ENCODE measurements at places on chromosomes 4 and X.

GRCh38 chrX:6227453-6227835, 1.2 kb downstream of the NLGN4X start:
- DNase-seq, result no peak

- DNase-seq, result no peak
These were observed 131.6 kb upstream of the TENM3 start for GRCh38 chr4:182111586-182111985.

GRCh38 chr4:2915789-2916188, 47.4 kb downstream of the NOP14 start:
- DNase-seq, result no peak

GRCh38 chr4:3287271-3287971, 5.4 kb upstream of the RGS12 start:
- DNase-seq, result no peak

DNA sequence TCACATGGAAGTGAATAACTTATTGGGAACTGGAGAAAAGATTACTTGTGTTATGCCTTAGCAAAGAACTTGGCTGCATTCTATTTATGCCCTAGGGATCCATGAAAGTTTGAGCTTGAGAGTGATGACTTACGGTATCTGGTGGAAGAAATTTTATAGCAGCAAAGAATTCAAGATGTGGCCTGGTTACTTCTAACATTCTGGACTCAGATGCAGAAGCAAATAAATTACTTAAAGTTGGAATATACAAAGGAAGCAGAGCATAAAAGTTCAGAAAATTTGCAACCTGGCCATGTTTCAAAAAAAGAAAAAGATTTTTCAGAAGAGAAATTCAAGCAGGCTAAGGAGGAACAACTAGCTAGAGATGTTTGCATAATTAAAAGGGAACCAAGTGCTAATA, 252.3 kb upstream of the WDFY3 start:
- DNase-seq, result no peak

GRCh38 chr4:47031011-47031678, at the start of gene GABRB1:
GABRB1 (plus strand) TSS chr4:47031567.
- DNase-seq, result no peak

DNA sequence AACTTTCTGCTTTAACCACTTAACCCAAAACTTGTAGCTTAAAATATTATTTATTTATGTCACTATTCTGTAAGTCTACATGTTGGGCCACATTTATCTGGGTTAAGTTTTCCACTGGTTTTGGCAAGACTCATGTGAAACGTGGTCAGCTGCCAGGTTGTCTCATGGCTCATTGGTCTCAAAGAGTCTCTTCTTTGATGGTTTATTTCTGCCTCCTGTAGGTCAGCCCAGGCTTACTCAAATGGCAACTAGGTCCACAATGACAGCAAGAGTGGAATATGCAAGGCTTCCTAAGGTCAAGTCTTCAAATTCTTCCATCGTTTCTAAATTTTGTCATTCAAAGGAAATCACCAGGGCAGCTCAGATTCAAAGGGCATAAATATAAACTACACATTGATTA, 828.7 kb downstream of the PCDH7 start:
- no peak for DNase-seq

DNA sequence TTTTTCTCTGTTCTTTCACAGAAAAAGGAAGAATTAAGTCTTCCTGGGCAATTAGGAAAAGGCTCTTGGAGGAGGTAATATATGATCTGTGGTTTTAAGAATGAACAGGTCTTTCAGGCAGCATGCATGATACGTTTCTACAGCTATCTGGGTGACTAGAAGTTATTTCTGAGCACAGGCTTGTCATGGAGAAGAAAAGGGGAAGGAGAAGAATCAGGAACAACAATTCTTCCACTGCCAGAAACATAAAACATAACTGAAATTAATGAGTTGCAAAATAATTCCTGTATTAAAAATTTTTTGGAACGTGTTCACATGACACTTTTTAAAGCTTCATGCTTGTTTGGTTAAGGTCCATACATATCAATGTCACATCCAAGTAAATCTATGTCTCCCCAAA, 17.7 kb upstream of the STIM2 start:
- DNase-seq, result no peak

- DNase-seq, result no peak
These were observed 81.5 kb downstream of the QRFPR start for GRCh38 chr4:121299367-121299766.

DNA sequence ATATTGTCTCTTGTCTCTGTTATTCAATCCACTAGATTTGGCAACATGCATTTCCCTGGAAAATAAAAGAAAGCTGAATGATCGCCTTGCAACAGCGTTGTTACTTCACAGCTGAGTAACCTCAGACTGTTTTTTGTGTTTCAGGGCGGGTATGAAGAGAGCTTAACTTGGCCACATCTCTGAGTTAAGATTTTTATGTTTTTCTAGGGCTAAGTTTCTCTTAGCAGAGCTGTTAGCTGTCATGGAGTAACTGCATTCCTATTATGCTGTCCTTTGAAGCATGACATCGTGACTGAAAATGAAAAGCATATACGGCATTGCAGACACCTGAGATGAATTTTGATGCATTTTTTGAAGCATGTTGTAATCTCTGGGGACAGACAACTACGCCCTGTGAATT, 1798.9 kb downstream of the PCDH7 start:
- DNase-seq, result no peak

DNA sequence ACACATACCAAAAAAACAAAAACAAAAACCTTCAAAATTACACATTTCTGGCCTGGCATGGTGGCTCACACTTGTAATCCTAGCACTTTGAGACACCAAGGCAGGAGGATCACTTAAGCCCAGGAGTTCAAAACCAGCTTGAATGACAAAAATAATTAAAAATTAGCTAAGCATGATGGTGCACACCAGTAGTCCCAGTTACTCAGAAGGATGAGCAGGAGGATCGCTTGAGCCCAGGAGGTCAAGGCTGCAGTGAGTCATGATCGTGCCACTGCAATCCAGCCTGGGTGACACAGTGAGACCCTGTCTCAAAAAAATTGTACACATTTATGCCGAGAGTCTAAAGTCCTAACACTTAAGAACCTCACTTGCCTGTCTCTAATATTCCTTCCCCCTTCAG, 18.3 kb downstream of the SLC39A8 start:
- no peak for DNase-seq

DNA sequence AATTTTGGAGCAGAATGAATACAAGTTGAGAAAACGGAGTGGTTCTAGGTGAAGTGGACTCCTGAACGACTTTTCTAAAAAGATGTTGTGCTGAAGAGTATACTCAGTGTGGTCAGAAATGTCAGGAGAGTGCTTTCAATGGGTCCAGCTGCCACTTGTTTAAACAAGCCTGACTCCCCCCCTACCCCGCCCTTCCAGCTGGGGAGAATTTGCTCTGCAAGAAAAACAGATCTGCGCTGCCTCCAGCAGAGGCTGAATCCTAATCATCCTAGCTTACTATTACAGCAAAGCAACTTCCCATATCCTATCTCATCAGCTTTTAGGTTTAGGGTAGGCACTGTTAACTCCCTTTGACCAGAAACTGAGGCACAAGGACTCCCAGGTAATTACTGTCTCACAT, 1.9 kb downstream of the MAP3K15 start:
- DNase-seq, result no peak

- DNase-seq, result no peak
These were observed 142.8 kb downstream of the PJA1 start for GRCh38 chrX:69022430-69022829.

DNA sequence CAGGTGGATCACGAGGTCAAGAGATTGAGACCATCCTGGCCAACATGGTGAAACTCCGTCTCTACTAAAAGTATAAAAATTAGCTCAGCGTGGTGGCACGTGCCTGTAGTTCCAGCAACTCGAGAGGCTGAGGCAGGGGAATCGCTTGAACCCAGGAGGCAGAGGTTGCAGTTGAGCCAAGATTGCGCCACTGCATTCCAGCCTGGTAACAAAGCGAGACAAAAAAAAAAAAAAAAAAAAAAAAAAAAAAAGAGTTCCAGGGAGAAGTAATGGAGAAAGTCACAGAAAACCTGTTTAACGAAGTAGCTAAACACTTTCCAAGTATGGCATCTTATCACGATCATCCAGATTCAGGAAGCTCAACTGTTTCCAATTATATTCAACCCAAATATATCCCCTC, 10.9 kb downstream of the KLHL4 start:
- DNase-seq, result no peak

DNA sequence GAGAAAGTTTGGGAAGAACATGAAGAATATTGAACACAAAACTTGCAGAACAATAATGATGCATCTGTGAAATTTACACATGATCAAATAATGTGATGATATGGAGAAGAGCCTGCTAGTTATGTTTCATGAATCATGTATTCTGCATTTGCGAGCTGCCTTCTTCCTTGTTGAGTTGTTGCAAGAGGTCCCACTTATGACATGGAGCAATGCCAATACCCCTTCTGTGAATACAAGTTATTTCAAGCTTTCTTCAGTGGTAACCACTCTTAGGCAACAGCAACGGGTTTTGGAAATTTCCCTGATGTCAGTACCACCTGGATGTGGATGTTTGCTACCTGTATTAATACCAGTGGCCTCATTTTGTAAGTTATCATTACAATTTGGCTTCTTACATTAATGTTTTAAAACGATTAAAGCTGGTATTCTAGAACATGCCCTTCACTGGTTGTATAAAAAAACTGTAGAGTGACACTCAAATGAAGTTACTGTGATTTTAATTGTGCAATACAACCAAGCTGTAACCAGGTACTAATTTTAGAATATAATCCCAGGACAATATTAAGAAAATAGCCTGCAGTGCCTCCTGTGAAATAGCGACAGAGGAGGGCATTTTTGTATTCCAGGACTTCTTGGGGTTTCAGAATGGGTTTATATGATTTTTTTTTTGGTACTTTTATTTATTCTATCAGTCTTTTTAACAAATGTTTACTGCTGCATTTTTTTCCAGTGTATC, 25.3 kb downstream of the IQCM start:
- DNase-seq, result no peak

- DNase-seq, result no peak
These were observed 936.6 kb upstream of the EPHA5 start for GRCh38 chr4:66606908-66607307.

GRCh38 chr4:106334741-106335470, 18.6 kb downstream of the AIMP1 start:
- DNase-seq, result no peak

DNA sequence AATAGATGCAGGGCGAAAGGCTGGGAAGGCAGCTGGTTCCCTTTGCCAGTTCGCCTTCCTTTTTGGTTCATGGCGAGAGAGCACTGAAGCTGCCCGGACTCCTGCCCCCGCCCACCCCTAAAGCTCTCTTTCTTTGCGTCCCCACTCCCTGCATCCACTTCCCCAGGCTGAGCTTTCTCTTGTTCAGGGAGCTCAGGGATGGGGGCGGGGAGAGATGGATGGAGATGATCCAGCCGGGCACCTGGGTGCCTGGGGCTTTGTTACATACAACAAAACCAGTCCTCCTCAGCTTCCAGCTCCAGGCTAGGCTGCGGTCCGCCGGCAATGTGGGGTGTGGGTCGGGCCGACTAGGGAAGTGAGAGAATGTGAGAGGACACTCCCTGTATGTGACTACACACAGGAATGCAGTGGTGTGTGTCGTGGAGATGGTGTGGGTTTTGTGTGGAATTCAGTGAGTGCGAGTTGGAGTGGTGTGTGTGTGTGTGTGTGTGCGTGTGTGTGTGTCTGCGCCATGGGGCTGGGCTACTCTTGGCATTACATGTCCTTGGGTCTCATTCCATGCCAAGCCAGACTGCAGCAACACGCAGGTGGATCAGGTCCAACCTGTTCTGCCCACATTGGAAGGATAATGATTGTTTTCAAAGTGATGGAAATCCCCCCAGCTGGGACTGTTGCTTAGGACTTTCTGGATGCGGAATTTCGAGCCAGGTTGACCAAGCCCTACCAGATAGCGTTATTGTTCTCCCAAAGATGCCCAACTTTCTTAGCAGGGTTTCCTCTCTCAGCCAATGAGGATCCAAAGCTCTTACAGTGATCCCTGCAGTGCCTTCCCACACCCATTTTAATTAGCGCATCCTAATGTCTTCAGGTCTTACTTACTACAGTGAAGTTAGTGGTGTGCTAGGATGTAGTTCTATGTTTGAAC, 149.4 kb upstream of the CHRDL1 start:
- DNase-seq, result no peak

DNA sequence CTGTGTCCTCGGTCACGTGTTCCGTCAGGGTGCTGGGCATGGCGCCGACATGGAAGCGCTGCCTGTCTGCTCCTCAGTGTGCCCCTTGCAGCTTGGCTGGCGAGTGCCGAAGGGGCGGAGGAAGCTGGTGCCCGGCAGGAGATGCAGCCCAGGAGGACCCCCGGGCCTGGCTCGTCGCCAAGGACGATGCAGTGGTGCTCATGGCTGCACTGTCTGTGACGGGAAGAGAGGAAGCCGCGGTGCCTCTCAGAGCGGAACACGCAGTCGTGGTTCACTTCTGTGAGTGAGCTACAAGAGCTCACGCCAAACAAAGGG, 38.1 kb downstream of the FGFRL1 start:
- DNase-seq, result no peak

DNA sequence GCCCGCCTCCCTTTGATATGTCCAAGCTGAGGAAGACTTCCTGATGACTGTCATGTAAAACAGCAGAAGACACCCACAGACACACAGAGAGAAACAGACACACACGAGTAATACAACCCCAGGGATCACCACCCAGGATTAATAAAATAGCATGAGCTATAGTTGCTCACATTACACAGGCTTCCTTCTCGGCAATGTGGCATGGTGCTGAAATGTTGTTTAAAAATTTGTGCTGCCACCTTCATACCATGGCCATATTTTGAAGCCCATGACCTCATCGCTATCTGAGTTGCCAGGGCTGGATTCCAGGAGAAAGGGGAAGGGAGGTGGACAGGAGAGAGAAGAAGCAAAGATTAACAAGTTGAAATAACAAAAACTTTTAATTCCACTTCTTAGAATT, 111.7 kb downstream of the SYNPO2 start:
- no peak for DNase-seq

DNA sequence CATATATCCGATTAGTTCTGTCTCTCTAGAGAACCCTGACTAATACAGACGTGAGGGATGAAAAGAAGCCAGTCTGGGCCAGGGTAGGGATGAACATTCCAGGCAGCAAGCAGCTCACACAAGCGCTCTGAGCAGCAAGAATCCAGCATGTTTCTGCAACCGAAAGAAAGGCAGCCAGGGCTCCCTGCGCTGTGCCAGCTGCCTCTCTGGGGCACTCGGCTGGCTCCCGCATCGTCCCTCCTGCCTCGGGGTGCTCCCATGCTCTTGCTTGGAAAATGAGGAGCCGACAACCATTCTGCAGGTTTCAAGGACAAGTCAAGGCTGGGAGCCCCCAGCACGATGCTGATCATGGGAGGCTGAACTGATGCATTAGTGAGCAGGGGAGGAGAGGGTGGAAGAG, 7.0 kb downstream of the JAKMIP1 start:
- DNase-seq, result no peak

DNA sequence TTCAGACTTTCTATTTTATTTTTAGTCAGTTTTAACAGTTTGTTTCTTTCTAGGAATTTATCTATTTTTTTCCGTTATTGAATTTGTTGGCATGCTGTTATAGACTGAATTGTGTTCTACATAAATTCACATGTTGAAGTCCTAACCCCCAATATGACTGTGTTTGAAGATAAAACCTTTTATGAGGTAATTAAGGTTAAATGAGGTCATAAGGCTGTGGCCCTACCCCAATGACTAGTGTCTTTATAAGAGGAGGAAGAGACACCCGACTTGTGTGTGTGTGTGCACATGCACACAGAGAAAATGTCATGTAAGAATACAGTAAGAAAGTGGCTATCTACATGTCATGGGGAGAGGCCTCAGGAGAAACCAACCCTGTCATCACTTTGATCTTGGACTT, 146.3 kb downstream of the BRWD3 start:
- DNase-seq, result no peak
